Cardiac fibroblast (primary cell): ENCODE measurements at places on chromosomes 5 and 9.
A peak's percentile ranks its signal among the peaks of the same experiment; 100 is the strongest.

- no peak for DNase-seq
These were observed 1871.9 kb upstream of the CDH6 start for GRCh38 chr5:29321591-29321990.

DNA sequence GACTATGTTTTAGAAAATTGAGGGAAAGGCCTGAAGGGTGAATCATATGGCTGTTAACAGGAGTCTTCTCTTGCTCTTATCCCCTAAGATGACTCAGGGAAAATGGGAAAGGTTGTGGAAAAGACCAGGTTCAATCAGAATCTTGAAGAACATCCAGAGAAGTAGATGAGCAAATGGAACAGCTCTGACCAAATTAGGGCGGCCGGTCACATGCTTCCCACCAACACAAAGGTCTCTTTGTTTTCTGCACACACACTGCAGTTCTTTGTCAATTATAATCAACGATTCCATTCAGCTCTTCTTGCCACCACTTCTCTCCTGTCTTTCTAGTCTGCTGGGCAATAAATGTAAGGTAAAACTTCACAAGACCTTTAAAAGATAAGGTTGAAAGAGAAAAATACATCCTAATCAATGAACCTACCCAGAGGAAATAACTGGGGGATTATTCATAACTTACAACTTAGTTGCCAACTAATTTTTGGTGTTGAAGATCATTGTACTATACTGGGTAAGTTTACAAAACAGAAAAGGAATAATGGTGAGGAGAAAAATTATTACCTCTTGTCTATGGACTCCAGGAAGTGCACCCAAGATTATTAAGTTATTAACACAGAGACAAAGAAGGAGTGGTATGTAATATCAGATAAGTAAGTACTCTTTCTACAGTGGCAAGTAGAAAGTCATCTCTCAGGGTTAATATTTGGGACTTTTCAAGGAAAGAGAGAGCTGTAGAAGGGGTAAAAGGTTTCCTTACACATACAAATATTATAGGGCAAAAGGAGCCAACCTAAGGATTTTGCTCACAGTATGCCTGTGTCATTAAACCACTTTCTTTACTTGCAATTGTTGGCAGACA lies 441.9 kb upstream of the PIK3R1 start:
- peak; percentile 67 for DNase-seq

GRCh38 chr5:45295231-45295630 lies 400.9 kb downstream of the HCN1 start:
- DNase-seq = no peak

- DNase-seq = no peak
These were observed 769.6 kb upstream of the C9orf72 start for GRCh38 chr9:28342815-28343338.

GRCh38 chr5:14006823-14007520 lies 62.5 kb upstream of the DNAH5 start:
- no peak for DNase-seq

GRCh38 chr9:16623989-16624743 lies 246.3 kb downstream of the BNC2 start:
- no peak for DNase-seq

GRCh38 chr9:76448501-76448900 lies 10.5 kb upstream of the GCNT1 start:
- no peak for DNase-seq

GRCh38 chr5:73531356-73531755 lies 33.1 kb downstream of the BTF3 start:
- no peak for DNase-seq

GRCh38 chr9:113525831-113526230 lies 62.3 kb downstream of the RGS3 start:
- no peak for DNase-seq
